Thymus (tissue), 14 donors: ENCODE measurements at places on chromosomes 7 and 10.

DNA sequence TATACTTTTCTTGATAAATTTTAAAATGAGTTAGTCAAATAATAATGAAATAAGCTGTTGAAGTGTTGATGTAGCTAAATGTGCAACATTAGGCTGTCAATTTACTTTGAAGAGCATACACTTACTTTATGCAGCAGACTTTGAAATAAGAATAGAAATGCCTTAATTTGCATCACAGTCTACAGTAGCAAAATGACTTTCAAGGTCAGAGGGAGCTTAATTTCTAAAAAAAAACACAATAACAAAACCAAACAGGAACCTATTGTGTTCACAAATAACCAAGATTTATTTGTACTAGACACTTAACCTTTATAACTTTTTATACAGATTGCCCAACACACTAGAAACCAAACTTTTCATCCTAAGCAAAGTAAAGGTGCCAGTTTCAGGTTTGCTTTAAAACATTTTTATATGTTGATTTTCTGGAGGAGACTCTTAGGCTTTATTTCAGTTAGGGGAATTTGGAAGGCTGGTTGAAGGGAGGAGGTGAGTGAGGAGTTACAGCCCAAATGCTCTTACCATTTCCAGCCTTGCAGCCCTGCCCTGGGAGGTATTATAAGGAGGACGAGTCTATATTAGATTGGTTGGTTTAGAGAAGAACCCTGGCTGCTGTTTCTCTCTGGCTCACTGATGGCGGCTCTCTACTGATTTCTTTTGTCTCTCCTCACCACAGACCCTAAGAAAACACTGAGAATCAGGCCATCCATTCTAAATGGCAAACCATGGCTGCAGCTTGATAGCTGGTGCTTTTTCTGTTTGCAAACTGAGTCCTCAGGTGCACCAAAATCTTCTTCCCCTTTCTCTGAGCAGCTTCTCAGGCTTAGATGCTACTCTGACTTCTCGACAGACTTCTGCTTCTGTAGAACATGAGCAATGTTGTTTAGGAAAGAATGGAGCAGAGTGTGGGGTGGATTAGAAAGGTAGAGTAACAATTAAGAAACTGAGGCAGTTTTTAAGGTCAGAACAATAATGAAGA, 55.2 kb upstream of the RPA3 start:
- DNase-seq, result no peak
- H3K27me3 ChIP-seq, result no peaks in the 10 kb centered on the region
- no peaks in the 10 kb centered on the region for H3K36me3 ChIP-seq

DNA sequence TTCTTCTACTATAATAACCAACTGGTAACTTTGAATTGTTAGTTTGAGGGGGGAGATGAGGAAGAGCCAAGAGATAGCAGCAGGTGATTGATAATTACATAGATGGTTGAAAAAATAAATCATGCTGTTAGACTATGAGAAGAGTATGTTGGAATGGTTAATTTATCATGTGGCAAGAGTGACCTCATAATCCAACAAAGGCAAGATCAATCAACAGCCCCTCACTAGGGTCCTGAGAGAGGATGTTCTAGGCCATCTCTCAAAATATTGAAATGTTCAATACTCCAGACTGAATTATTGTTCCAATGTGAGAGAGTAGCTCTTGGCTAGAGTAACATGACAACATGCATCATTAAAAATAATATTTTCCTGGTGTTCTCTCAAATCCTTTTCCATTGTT, 67.9 kb downstream of the ADD3 start:
- H3K36me3 ChIP-seq, result no peaks in the 10 kb centered on the region
- DNase-seq, result no peak
- H3K27me3 ChIP-seq, result no peaks in the 10 kb centered on the region
- H3K4me1 ChIP-seq, result peaks cover 15% of the 10 kb centered on the region
- no peak overlapping the region for H3K27ac ChIP-seq

- no peaks in the 10 kb centered on the region for H3K27me3 ChIP-seq
- no peaks in the 10 kb centered on the region for H3K4me1 ChIP-seq
- no peaks in the 10 kb centered on the region for H3K36me3 ChIP-seq
- H3K4me3 ChIP-seq, result no peak overlapping the region
These were observed 336.6 kb downstream of the HPSE2 start for GRCh38 chr10:98899018-98899417.

- H3K4me3 ChIP-seq, result peak overlapping the region; percentile 54
- H3K27ac ChIP-seq, result no peak overlapping the region
- DNase-seq, result no peak
- H3K27me3 ChIP-seq, result peaks cover 8% of the 10 kb centered on the region
- no peaks in the 10 kb centered on the region for H3K36me3 ChIP-seq
- peaks cover 21% of the 10 kb centered on the region for H3K4me1 ChIP-seq
These were observed 553 bp downstream of the TSPAN15 start for GRCh38 chr10:69451784-69452251.

DNA sequence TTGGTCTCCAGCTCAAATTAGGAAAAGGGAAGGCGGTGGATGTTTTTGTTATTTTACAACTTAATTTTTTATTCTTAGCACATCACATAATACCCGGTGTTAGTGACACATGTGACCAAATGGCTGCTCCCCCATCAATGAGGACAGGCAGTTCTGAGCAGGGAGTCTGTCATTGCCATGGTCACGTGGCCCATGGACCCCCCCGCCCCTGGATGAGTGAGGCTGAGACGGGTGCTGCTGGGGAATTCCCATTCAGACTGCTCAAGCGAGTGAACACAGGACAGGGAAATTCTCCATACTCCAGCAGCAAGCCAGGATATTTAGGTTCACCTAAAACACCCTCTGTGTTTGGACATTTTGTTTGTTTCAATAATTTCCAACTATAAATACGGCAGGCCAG, 34.7 kb upstream of the SLC35B4 start:
- H3K36me3 ChIP-seq, result no peaks in the 10 kb centered on the region
- no peaks in the 10 kb centered on the region for H3K27me3 ChIP-seq
- no peak overlapping the region for H3K27ac ChIP-seq
- H3K4me1 ChIP-seq, result no peaks in the 10 kb centered on the region
- no peak overlapping the region for H3K4me3 ChIP-seq

GRCh38 chr10:59695637-59696036, 14.0 kb downstream of the SLC16A9 start:
- H3K27me3 ChIP-seq, result no peaks in the 10 kb centered on the region
- no peaks in the 10 kb centered on the region for H3K4me1 ChIP-seq
- no peak overlapping the region for H3K4me3 ChIP-seq
- no peaks in the 10 kb centered on the region for H3K36me3 ChIP-seq
- no peak overlapping the region for H3K27ac ChIP-seq
- DNase-seq, result no peak

- no peak for DNase-seq
- no peaks in the 10 kb centered on the region for H3K27me3 ChIP-seq
These were observed 142.5 kb downstream of the WDR37 start for GRCh38 chr10:1198453-1199344.

GRCh38 chr7:139714163-139714901, 63.5 kb downstream of the HIPK2 start:
- H3K36me3 ChIP-seq, result peaks cover 32% of the 10 kb centered on the region
- peaks cover 3% of the 10 kb centered on the region for H3K4me1 ChIP-seq
- H3K27me3 ChIP-seq, result no peaks in the 10 kb centered on the region

- no peaks in the 10 kb centered on the region for H3K36me3 ChIP-seq
- no peak for DNase-seq
- no peak overlapping the region for H3K4me3 ChIP-seq
- H3K4me1 ChIP-seq, result no peaks in the 10 kb centered on the region
- H3K27me3 ChIP-seq, result no peaks in the 10 kb centered on the region
These were observed 24.0 kb upstream of the EIF5AL1 start for GRCh38 chr10:79488336-79488735.

DNA sequence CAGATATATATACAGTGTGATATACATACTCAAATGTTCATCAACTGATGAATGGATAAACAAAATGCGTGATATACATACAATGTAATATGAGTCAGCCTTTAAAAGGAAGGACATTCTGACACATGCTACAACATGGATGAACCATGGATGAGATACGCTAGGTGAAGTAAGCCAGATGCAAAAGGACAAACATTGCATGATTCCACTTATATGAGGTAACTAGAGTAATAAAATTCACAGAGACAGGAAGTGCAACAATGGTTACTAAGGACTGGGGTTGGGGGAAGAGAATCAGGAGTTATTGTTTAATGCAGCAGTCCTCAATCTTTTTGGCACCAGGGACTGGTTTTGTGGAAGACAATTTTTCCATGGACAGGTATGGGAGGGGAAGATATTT, 47.3 kb upstream of the PIK3AP1 start:
- H3K36me3 ChIP-seq, result no peaks in the 10 kb centered on the region
- H3K27ac ChIP-seq, result no peak overlapping the region
- no peak for DNase-seq
- H3K4me3 ChIP-seq, result no peak overlapping the region
- no peaks in the 10 kb centered on the region for H3K27me3 ChIP-seq

- H3K27me3 ChIP-seq, result no peaks in the 10 kb centered on the region
- no peak overlapping the region for H3K27ac ChIP-seq
- no peak overlapping the region for H3K4me3 ChIP-seq
- H3K4me1 ChIP-seq, result no peaks in the 10 kb centered on the region
These were observed 245.0 kb downstream of the PRPF18 start for GRCh38 chr10:13831711-13832141.

DNA sequence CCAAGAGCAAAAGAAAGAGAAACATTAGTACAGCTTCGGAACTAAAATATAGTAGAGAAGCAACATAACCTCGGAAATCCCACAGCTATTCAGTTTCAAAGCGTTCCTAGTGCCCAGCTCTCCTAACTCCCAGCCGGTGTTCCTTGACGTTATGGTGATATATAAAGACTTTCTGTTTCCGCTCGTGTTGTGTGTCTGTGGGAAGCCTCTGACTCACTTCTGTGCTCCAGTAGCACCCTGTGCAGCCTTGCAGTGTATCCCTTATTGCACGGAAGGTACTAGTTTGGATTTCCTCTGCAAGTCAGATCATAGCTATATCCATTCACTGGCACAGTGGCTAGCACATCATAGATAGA, 535 bp downstream of the ASAH2B start:
- no peaks in the 10 kb centered on the region for H3K27me3 ChIP-seq
- no peak overlapping the region for H3K27ac ChIP-seq

GRCh38 chr7:148162808-148163207, 427.8 kb upstream of the C7orf33 start:
- no peak overlapping the region for H3K27ac ChIP-seq
- H3K36me3 ChIP-seq, result no peaks in the 10 kb centered on the region
- H3K4me3 ChIP-seq, result no peak overlapping the region
- no peaks in the 10 kb centered on the region for H3K4me1 ChIP-seq
